Activated naive CD8-positive, alpha-beta T cell treated with anti-CD3 and anti-CD28 coated beads for 36 hours (primary cell): ENCODE measurements at places on chromosomes 7 and 10. TPM values are rescaled to one million over a fixed set of nuclear protein-coding genes. Genes with fewer than 3 reads are reported as not detected.

DNA sequence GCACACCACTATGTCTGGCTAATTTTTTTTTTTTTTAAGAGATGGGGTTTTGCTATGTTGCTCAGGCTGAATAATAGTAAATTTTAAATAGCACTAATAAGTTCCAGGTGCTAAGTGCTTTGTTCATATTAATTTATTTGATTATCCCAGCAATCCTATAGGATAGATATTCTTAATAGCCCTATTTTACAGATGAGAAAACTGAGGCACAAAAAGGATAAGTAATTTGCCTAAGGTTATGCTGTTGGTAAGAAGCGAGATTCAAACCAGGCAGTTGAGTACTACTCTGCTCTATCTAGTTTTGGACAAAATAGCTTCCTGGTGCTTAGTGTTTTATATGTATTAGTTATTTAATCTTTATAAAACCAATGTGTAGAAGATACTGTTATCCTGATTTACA is 72.5 kb upstream of the STRIP2 start:
- H3K4me1 ChIP-seq, result peaks cover 2% of the 10 kb centered on the region
- no peak for DNase-seq
- no peaks in the 10 kb centered on the region for H3K27me3 ChIP-seq
- no peaks in the 10 kb centered on the region for H3K36me3 ChIP-seq

GSTK1 gene
- 137 TPM for total RNA-seq

DNA sequence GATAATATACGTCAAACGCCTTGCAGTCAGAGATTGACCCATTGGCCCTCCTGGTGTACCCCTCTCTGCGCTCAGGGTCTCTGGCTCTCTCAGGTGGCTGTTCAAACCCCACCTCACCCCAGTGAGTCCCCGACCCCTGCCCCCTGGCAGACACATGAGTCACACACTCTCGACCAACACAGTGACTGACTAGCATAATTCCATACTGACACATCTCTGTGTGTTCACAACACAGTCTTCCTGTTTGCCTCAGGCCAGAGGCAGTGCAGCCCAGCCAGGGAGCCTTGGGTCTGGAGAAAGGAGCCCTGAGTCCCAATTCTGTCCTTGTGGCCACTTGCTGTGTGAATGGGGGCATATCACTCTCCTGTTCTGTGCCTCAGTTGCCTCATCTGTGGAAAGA is 40.1 kb downstream of the PALD1 start:
- no peaks in the 10 kb centered on the region for H3K27me3 ChIP-seq
- peaks cover 3% of the 10 kb centered on the region for H3K4me1 ChIP-seq
- no peaks in the 10 kb centered on the region for H3K36me3 ChIP-seq
- H3K4me3 ChIP-seq, result no peak overlapping the region

- peaks cover 3% of the 10 kb centered on the region for H3K4me1 ChIP-seq
- no peak overlapping the region for H3K4me3 ChIP-seq
- H3K27me3 ChIP-seq, result peaks cover 3% of the 10 kb centered on the region
Observed at GRCh38 chr7:101426303-101427011, 63.8 kb downstream of the COL26A1 start.

- no peaks in the 10 kb centered on the region for H3K4me1 ChIP-seq
- no peaks in the 10 kb centered on the region for H3K36me3 ChIP-seq
- H3K4me3 ChIP-seq, result no peak overlapping the region
- no peak overlapping the region for H3K27ac ChIP-seq
- DNase-seq, result no peak
- no peaks in the 10 kb centered on the region for H3K27me3 ChIP-seq
Observed at GRCh38 chr7:41110186-41110585, 592.7 kb downstream of the INHBA start.

PNLIPRP2 gene
- not detected for total RNA-seq

PPP1R9A gene
- 0.08 TPM for total RNA-seq

DNA sequence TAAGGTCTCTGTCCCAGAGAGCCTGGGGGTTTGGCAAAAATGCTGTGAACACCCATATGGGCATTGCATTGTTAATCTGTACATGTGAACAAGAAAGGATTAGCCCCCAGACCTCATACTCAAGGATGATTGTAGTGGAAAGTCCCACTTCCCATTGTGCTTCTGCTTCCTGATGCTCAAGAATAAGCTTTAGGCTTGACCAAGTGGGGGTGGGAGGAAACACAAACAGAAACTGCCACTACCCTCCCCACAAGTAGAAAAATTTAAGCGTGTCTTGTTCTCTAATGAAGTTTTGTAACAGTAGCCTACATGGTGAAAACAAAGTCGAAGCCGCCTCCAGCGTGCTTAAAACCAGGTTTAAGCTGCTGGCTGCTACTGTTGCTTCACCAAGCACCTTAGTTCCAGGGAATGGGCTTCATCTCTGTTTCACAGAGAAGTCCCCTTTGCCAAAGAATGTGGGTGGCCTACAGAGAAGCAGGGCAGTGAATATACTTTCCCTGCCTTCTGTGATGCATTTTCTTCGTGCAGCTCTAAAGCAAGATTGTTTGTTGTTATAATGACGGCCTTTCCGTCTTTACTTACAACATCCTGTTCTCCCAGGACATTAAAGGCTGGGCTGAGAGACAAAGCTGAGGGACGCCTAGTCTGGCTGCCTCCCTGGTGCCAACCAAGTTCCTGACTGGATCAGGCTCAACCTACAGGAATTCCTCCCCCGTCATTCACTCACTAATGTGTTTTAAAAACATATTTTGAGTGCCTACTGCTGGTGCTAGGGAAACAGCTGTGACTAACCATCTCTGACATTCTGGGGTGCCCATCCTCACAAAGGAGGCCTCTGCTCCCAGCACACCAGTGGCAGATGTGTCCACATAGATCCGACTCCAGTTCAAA is 32.1 kb upstream of the CCSER2 start:
- H3K4me1 ChIP-seq, result peaks cover 17% of the 10 kb centered on the region
- no peak overlapping the region for H3K4me3 ChIP-seq
- DNase-seq, result no peak
- H3K27ac ChIP-seq, result no peak overlapping the region

GRCh38 chr10:44947371-44948152 is 12.0 kb upstream of the RASSF4 start:
- H3K4me1 ChIP-seq, result peaks cover 13% of the 10 kb centered on the region
- DNase-seq, result no peak
- H3K27ac ChIP-seq, result no peak overlapping the region
- H3K27me3 ChIP-seq, result peaks cover 6% of the 10 kb centered on the region
- peaks cover 5% of the 10 kb centered on the region for H3K36me3 ChIP-seq
- H3K4me3 ChIP-seq, result no peak overlapping the region

GRCh38 chr10:2982146-2982545 is 85.2 kb upstream of the PFKP start:
- peaks cover 4% of the 10 kb centered on the region for H3K4me1 ChIP-seq
- H3K27ac ChIP-seq, result no peak overlapping the region
- H3K4me3 ChIP-seq, result no peak overlapping the region

DNA sequence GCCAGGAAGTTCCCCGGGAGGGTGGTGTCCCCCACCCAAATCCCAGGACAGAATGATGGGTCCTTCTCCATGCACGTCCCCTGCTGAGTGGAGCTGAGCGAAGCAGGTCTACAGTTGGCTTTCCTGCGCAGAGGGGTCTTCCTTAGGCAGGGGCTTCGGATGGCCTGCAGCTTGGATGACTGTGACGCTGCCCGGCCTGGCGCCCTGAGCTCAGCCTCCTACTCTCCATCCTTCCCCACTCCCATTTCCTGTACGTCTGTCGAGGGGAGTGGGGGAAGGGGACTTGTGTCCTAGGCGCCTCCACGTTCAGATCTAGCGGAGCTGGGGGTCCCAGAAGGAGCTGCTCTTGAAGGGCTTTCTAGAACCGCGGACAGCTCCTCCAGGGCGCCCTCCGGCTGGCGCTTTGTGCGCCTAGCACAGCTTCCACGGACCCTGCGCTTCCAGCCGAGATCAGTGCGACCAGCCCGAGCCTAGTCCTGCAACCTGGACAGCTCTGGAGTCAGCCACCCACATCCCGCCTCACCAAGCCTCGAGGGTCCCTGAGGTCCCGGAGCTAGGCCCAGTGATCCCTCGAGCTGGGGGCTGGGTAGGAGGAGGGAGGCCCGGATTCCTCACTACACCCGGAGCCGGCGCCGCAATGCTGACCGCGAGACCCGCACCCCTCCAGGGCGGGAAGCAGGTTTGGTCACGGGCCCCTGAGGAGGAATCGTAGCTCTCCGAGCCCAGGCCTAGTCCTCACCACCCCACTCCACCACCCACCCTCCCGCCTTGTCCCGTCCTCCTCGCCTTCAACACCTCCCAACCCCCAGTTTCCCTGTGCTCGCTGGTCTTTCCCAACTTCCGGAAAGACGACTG is 1.9 kb downstream of the GRID1 start:
- H3K36me3 ChIP-seq, result no peaks in the 10 kb centered on the region
- no peak overlapping the region for H3K4me3 ChIP-seq
- no peak overlapping the region for H3K27ac ChIP-seq
- H3K4me1 ChIP-seq, result peaks cover 11% of the 10 kb centered on the region
- H3K27me3 ChIP-seq, result peaks cover 72% of the 10 kb centered on the region

PVRIG gene
- 34.5 TPM for total RNA-seq

DNA sequence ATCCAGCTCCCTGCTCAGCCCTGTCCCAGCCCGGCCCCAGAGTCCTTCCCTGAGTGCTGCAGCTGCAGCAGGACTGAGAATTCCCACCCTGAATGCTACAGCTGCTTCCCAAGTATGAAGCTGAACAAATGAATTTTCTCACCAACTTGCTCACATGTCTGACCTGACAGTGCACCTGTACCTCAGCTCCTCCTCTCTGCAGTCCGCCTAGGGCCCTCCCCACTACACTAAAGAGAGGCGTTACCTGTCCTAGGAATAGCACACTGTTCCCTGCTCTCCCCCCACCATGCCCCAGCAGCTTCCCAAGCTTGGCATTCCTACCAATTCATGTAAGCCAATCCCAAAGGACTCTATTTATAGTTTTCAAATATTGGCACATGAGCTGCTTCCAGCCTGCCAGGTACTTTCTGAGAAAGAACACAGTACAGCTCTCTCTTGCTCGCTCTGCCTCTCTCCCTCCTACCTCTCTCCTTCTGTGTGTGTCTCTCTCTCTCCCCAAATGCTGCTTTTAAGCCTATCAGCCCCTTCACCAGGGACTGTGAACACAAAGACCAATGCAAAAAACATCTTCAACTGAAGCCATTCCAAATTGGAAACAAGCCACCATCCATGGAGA is 400.1 kb downstream of the TNS3 start:
- no peaks in the 10 kb centered on the region for H3K27me3 ChIP-seq
- H3K36me3 ChIP-seq, result no peaks in the 10 kb centered on the region
- no peaks in the 10 kb centered on the region for H3K4me1 ChIP-seq

- H3K27ac ChIP-seq, result no peak overlapping the region
- peaks cover 18% of the 10 kb centered on the region for H3K27me3 ChIP-seq
- H3K4me3 ChIP-seq, result no peak overlapping the region
- no peaks in the 10 kb centered on the region for H3K36me3 ChIP-seq
- no peaks in the 10 kb centered on the region for H3K4me1 ChIP-seq
- no peak for DNase-seq
Observed at GRCh38 chr10:29034592-29034991, 254.3 kb upstream of the LYZL1 start.

DNA sequence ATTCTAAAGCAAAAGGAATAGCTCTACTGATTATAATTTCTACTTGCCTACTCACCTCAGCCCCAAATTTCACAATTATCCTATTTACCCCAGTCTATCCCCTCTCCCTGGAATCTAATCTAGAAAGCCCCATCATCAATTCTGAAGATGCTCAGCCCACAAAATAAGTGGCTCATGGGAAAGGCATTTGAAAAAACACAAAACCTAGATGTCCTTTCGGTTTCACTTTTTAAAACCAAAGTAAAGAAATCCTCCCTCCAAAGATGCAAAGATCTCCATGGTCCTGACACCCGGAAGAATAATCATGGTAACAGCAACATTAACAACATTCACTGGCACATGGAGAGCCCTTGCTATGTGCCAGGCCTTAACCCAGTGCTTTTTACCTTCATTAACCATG is 224.8 kb downstream of the FGFR2 start:
- H3K36me3 ChIP-seq, result no peaks in the 10 kb centered on the region
- no peak overlapping the region for H3K4me3 ChIP-seq
- DNase-seq, result no peak
- no peak overlapping the region for H3K27ac ChIP-seq
- no peaks in the 10 kb centered on the region for H3K4me1 ChIP-seq
- no peaks in the 10 kb centered on the region for H3K27me3 ChIP-seq

- no peaks in the 10 kb centered on the region for H3K4me1 ChIP-seq
- H3K36me3 ChIP-seq, result peaks cover 9% of the 10 kb centered on the region
- H3K27ac ChIP-seq, result no peak overlapping the region
- H3K4me3 ChIP-seq, result no peak overlapping the region
- DNase-seq, result no peak
- peaks cover 36% of the 10 kb centered on the region for H3K27me3 ChIP-seq
Observed at GRCh38 chr10:62413048-62413447, 38.9 kb downstream of the ZNF365 start.

DNA sequence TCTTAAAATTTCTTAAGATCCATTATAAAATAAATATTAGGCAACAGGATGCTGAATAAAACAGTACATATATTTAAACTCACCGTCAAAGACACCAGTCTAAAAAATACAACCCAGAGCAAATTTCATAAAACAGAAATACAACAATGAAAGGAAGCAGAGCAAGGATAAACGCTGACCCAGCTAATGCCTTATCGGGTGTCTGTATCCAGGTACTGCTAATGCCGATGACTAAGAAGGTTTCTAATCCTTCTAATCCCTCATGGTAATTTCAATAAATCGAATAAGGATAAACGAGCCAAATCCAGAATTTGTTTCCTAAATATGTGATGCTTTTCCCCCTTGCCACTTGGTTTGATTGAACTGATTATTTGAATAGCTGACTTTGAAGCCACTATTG is 1.7 kb downstream of the HYCC1 start:
- DNase-seq, result no peak
- H3K27ac ChIP-seq, result no peak overlapping the region
- no peaks in the 10 kb centered on the region for H3K36me3 ChIP-seq
- H3K27me3 ChIP-seq, result peaks cover 6% of the 10 kb centered on the region
- peaks cover 19% of the 10 kb centered on the region for H3K4me1 ChIP-seq
- no peak overlapping the region for H3K4me3 ChIP-seq

- no peaks in the 10 kb centered on the region for H3K36me3 ChIP-seq
- H3K27me3 ChIP-seq, result peaks cover 22% of the 10 kb centered on the region
- DNase-seq, result no peak
Observed at GRCh38 chr7:41825927-41826480, 123.1 kb upstream of the INHBA start.

DNA sequence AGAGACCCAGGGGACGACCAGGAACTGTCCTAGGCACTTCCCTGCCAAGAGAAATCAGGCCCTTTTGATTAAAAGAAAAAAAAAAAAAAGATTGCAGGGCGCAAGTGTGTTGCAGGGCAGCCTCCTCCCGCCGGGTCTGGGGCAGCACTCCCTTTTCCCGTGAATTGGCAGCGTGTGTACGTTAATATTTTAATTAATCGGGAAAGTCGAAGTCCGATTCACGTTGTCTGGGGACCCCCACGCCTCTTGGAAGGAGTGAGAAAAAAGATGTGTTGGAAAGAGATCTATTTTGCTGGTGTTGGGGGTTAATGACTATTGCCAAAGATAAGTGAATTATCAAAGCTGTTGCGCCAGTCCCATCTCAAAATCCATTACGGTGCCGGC is 1.3 kb upstream of the EBF3 start:
- no peak overlapping the region for H3K27ac ChIP-seq
- H3K27me3 ChIP-seq, result peaks cover 83% of the 10 kb centered on the region
- peaks cover 3% of the 10 kb centered on the region for H3K36me3 ChIP-seq
- DNase-seq, result no peak
